Endothelial cell of umbilical vein (primary cell): ENCODE measurements at places on chromosomes 2 and 18. TPM values are rescaled to one million over a fixed set of nuclear protein-coding genes. Genes with fewer than 3 reads are reported as not detected.

DNA sequence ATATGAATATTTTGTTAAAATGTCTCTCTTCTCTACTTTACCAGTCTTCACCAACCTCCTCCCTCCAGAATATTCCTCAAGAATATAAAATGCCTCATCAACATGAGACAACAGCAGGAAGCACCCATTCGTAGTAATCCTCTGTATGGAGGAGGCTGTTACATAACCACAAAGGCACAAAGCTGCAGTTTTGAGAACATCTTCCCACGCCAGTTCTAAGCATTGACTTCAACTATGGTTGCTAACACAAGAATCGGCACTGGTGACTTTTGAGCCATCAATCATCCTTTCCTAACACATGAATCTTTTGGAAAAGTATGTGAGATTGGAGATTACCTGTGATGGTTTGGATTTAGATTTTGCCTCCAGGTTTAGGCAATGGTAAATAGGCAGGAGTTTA is 54.9 kb upstream of the CYP1B1 start:
- no peak overlapping the region for H3K4me3 ChIP-seq
- no peak overlapping the region for H3K27ac ChIP-seq
- no peaks in the 10 kb centered on the region for H3K36me3 ChIP-seq
- no peak for DNase-seq

DNA sequence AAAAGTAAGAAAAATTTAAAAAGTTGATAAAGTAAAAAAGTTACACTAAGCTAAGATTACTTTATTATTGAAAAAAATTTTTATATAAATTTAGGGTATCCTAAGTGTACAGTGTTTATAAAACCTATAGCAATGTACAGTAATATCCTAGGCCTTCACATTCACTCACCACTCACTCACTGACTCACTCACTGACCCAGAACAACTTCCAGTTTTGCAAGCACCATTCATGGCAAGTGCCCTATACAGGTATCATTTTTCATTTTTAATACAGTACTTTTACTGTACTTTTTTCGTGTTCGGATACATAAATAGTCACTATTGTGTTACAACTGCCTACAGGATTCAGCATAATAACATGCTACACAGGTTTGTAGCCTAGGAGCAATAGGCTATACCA is 8.9 kb upstream of the THUMPD2 start:
- H3K36me3 ChIP-seq, result no peaks in the 10 kb centered on the region
- no peak for DNase-seq
- no peak overlapping the region for H3K4me3 ChIP-seq
- no peaks in the 10 kb centered on the region for H3K4me1 ChIP-seq
- no peaks in the 10 kb centered on the region for H3K27me3 ChIP-seq

Gene PEX13
- total RNA-seq, result 21.0 and 25.0 TPM in 2 replicates

DNA sequence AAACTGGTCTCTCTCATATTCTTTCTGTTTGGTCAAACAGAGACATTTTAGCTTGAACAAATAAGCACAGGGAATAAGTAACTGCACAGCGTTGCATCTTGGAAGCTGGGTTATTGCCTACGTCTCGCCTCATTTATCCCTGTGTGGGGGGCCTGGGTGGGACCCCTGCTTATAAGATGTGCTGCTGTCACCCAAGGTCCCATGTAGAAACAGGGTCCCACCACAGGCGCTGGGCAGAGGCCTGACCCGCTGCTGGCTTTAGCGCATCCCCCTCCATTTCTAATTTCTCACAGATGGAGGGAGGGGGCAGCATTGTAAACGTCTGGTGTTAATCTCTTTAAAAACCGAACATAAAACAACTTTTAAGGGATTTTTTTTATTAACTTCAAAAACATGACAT is 207.8 kb downstream of the HDAC4 start:
- no peak overlapping the region for H3K4me3 ChIP-seq
- H3K27me3 ChIP-seq, result no peaks in the 10 kb centered on the region
- H3K4me1 ChIP-seq, result no peaks in the 10 kb centered on the region
- no peak for DNase-seq

DNA sequence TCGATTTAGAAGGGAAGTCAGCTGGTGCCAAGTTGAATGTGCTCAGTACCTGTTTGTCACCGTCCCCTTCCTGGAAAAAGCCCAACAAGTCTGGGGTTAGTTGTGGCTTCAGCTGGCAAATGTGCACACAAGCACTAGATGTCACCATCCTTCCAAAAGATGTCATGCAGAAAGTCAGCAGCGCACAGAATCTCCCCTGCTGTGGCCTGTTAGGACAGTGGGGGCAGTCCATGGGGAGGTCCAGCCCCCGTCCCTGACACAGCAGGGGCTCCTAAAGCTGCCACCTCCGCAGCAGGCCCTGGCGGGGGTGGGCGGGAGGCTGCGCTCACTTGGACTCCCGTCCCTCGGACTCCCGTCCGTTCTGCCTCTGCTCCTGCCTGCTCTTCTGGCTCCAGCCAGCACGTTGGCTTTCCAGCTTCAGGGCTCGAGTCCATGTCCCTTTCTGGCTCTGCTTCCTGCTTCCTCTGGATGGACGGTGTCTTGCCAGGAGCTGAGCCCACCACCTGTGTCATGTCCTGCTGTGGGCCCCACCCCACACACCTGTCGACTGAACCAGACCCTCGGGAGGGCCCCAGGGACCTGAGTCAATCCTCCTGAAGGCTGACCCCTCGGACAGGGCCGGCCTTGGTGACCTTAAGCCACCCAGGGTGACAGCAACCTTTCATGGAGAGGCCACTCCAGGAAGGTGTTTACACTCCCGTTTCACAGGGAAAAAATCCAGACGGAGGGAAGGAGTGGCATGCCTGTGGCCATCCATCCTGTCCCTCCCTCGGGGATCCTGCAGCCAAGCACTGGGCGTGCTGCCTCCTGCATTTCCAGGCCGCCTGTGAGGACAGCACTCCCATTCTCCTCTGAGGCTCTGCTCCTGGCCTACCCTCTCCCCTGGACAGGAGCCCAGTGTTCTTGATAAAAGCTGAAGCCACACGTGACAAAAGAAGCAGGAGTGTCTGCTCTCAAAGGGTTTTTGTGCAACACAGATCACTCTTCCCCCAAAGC is 8.5 kb downstream of the RAB17 start:
- H3K4me3 ChIP-seq, result no peak overlapping the region
- H3K36me3 ChIP-seq, result no peaks in the 10 kb centered on the region
- H3K27me3 ChIP-seq, result peaks cover 2% of the 10 kb centered on the region
- peak; percentile 79 for DNase-seq
- H3K4me1 ChIP-seq, result no peaks in the 10 kb centered on the region

DNA sequence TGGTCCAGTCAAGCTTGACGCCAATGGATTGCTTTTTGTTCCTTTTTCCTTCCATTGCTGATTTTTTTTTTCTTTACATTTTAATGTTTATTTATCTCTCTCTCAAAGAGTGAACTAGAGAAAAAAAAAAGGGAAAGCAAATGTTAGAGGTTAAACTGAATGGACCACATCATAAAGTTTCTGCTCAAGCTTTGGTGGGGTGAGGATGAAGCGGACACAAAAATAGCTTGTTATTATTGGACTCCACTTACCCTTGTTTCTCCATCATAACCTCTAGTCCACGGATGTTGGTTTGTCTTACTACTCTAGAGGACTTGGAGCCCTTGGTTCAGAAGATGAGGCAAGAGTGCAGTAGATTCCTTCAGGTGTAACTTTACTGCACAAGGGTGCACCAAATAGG is 27.6 kb upstream of the CERS6 start:
- H3K27me3 ChIP-seq, result peaks cover 2% of the 10 kb centered on the region
- no peak overlapping the region for H3K27ac ChIP-seq
- no peak for DNase-seq

Gene SPR
- total RNA-seq, result 26.3 and 27.6 TPM in 2 replicates

DNA sequence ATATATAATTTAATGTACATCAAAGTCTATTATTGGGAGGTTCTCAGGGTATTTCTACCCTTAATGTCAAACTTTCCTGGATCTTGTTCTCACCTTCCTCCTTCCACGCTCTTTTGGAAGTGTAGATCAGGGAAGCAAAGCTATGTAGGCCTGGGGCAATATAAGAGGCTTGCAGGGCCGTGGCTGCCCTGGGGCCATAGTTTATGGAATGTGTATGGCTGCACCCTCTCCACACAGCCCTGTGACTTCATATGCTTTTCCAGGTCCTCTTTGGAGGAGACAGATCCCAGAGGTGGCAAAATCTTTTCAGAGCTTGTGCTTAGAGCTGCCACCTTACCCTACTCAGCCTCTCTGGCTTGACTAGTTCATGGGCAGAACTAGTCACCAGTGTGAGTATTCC is 82.9 kb downstream of the PLB1 start:
- H3K27me3 ChIP-seq, result no peaks in the 10 kb centered on the region
- H3K4me1 ChIP-seq, result peaks cover 5% of the 10 kb centered on the region
- no peak overlapping the region for H3K27ac ChIP-seq

DNA sequence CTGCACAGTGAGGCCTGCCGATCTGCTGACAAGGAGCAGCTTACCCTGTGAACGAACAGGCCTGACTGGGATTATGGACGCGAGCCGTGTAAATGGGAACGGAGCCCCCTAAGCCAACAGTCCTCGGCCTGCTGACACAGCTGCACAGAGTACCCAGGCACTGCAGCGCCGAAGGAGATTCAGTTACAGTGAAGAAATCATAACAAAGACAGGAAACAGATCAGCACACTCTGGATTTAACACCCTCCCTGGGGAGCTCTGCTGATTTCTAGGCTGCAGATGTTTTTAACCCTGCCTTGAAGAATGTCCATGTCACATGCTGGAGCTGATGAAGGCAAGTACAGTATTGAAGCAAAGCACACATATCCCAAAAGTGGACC is 43.4 kb downstream of the COLEC12 start:
- peak; percentile 80 for DNase-seq
- H3K4me1 ChIP-seq, result peaks cover 15% of the 10 kb centered on the region
- no peak overlapping the region for H3K4me3 ChIP-seq
- H3K27ac ChIP-seq, result no peak overlapping the region

DNA sequence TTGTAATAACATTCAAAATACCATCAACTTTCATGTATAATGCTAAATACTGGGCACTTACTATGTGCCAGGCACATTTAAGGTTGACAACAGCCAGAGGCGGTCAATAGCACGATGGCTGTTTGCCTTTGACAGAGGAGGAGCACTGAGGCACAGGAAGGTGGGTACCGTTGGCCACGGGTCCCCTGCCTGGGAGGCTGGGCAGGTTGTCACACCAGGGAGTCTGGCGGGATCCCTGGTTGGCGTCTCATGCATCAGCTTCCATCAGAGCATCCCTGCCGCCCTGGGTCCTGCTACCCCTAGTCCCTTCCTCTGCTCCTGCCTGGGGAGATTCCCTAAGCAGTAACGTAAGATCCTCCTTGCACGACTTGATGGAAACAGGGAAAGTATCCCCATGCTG is 19.4 kb downstream of the ALLC start:
- no peak for DNase-seq
- no peaks in the 10 kb centered on the region for H3K27me3 ChIP-seq
- no peak overlapping the region for H3K27ac ChIP-seq
- H3K4me1 ChIP-seq, result no peaks in the 10 kb centered on the region
- no peak overlapping the region for H3K4me3 ChIP-seq

- no peaks in the 10 kb centered on the region for H3K36me3 ChIP-seq
- DNase-seq, result no peak
- H3K4me3 ChIP-seq, result no peak overlapping the region
- H3K4me1 ChIP-seq, result no peaks in the 10 kb centered on the region
- no peaks in the 10 kb centered on the region for H3K27me3 ChIP-seq
- H3K27ac ChIP-seq, result no peak overlapping the region
These were observed 138.6 kb downstream of the DTNA start for GRCh38 chr18:34848695-34849094.
